ENCODE measurements at places on chromosomes 6 and 20.
A peak's percentile ranks its signal among the peaks of the same experiment; 100 is the strongest.

- no peak for DNase-seq
Measured at GRCh38 chr6:25508051-25508450, 144.0 kb upstream of the SCGN start.

DNA sequence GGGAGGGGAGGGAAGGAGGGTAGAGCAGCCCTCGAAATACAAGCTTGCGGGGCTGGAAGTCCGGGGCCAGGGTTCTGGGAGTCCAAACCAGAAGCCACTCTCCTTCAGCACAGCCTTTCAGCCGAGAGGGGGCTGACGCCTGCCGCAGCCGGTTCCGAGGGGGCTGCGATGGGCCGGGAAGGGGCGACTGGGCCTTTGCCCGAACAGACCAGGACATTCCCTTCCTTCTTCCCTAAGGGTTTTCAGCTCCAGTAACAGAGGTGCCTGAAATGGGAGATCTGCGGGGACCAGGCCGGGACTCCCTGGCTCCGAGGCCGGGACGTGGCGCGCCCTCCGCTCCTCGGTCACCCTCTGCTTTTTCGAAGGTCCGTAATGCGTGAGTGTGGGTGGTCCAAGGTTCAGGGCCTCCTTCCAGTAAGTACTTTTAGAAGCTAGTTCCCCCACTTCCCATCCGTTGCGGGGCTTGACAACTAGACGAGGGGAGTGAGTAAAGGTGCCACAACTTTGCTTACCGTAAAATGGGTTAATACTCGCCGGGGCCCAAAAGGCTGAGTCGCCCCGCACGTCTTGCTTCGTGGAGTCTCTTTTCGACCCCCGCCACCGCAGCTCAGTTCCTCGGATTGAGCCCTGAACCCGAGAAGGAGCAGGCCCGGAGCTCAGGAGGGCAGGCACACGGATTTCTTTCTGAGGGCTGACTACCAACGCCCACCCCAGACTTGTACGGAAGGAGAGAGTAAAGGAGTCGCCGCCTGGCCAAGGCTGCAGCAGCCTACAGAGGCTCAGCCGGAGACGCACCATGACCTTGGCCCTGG, 2.9 kb upstream of the OLIG3 start:
- DNase-seq = no peak

- DNase-seq = no peak
Measured at GRCh38 chr6:112366695-112367553, 19.8 kb downstream of the RFPL4B start.

- no peak for DNase-seq
Measured at GRCh38 chr6:53020005-53020744, 25.1 kb upstream of the GSTA4 start.

GRCh38 chr6:167331565-167331964, 6.7 kb downstream of the TTLL2 start:
- DNase-seq = no peak

GRCh38 chr6:9138936-9139335, 703.6 kb upstream of the SLC35B3 start:
- DNase-seq = no peak

DNA sequence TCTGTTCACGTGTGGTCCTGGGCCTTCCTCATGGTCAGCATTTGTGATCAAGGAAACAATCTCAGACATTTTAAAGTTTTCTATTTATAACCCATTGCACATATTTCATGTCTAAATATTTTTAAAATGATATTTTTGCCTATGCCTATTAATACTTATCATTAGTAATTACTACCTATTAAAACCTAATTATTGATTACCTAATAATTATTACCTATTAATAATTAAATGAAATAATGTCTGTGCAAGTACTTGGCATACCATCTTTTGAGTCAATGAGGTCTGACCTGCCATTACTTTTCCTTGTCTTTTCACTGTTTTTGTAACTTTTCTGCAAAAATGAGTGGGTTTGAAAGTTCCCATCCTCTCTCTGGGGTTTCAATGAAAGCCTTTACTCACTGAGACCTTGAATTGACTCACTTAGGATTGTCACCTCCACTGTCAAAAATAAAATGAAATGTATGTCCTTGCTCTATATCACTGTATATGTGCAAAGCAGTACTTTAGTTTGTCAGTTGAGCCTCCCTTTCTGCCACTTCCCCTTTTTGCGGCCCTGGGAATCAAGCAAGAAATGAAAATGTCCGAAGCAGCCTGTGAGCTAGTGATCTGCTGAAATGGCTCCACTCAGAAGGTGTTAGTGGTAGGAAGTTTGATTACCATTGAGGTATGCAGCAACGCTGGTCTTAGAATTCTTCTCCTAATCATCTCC, 87.8 kb downstream of the L3MBTL3 start:
- no peak for DNase-seq

GRCh38 chr6:122129313-122130025, 270.0 kb upstream of the HSF2 start:
- DNase-seq = no peak

- DNase-seq = no peak
Measured at GRCh38 chr6:1176567-1176966, 135.3 kb upstream of the FOXQ1 start.

GRCh38 chr6:155364844-155365437, 50.7 kb upstream of the TFB1M start:
- DNase-seq = no peak

DNA sequence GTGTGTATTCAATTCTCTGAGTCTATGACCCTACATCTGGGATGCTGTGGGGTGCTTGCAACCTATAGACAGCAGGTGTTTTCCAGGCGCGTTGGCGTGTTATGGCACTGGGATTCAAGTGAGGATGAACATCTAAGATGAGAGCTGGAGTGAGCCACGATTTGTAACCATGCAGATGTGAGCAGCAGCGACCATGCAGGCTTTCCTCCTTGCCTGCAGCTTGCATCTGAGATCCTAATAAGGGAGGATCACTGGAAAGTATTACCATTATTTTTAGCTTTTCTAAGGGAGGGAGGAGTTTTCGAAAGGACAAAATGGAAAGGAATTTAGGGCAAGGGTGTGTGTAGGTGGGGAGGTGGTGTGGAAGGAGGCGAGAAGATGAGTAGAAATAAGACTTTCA, 216.7 kb downstream of the ATXN1 start:
- no peak for DNase-seq

DNA sequence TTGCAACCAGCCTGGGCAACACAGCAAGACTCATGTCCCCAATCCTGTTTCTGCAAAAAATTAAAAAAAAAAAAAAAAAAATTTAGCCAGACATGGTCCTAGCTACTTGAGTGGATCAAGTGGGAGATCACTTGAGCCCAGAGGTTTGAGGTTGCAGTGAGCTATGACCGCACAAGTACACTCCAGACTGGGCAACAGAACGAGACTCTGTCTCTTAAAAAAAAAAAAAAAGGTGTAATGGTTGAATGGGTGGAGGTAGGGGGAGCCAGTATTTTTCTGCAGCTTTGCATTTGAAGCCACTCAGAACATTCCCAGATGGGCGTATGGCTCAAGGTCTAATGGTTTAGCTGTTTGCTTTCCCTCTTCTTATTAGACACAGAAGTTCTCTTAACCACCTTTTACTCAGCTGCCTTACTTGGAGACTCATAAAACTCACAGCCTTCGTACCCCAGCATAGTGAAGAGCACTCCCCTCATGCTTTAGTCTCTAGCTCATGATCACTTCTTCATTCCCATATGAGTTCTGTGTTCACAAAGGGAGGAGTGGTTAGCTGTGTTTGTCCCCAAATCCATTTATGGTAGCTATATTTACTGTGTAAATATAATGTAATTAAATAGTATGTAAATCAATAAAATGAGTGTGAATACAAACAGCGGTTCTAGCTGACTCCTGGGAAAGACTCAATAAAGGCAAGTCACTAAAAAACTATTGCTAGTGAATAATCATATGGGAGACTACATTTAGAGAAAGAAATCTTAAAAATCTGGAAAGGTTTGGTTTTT, 9.0 kb downstream of the FKBP1A start:
- no peak for DNase-seq

DNA sequence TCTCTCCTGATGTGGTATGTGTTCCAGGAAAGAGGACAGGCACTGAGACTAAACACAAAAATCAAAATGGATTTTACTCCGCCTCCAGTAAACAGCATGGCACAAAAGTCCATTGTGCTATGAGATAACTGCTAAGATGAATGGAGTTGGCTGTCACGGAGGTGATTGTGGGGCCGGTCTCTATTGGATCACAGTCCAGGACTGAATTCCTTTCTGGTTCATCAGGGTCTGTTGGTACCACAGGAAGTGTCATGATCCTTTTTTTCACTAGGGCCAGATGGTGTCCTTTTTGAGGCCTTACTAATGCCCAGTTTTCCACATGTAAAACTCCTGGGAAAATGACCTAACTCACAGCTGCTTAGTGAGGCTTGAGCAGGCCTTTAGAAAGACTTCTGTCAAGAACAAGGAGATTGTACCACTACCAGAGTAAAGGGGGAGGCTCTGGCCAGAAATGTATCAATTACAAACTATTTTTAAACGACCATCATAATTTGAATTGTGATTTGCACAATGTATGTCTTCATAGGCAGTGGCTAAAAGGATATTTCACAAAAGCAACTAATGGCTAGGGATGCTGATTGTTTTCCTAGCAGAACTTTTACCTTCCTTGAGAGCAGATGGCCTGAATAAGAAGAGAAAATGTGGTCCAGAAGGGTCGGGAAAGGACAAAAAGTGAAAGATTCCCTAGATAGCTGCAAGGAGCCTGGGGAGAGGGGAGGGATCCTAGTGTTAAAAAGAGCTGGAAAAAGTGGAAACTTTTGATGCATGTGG, 192.2 kb upstream of the POU3F2 start:
- DNase-seq = no peak

GRCh38 chr20:51470907-51471411, 71.6 kb downstream of the NFATC2 start:
- no peak for DNase-seq

DNA sequence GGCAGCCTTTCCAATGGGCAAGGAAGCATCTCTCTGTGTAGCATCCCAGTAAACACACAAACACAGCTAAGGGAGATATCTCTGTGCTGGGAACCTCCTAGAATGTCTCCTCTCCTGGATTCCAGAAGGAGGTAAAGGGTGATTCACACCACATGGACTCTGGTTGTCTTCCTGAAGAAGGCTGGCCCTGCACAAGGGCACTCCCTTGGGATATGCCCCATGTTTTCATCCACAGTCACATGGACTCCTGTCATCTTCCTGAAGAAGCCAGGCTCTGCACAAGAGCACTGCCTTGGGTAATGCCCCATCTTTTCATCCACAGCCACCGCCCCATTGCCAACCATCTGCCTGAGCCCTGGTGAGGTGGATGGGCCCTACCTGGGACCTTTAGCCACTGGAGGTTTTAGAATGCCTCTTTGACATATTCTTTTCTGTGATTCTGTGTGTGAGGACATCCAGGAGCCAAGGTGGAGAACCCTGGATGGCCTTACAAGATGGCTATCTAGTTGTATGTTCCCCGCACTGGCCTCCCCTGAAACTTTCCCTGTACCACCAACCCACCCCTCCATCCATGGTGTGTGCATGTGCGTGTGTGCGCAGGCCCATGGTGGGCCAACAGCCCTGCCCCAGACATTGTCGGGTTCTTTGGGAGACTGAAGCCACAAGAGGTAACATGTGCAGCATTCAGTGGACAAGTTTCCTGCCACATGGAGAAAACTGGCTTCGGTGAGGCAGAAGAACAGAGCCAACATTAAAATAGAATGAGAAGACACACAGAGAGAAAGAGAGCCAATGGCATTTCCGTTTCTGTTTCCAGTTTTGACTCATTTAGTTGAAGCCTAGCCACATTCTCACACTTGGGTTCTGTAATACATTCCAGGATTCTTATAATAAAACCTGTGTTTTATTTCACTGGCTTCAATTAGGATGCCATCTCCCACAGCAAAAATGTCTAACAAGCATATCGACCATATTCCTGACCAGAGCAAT, 110.2 kb upstream of the CST7 start:
- no peak for DNase-seq

DNA sequence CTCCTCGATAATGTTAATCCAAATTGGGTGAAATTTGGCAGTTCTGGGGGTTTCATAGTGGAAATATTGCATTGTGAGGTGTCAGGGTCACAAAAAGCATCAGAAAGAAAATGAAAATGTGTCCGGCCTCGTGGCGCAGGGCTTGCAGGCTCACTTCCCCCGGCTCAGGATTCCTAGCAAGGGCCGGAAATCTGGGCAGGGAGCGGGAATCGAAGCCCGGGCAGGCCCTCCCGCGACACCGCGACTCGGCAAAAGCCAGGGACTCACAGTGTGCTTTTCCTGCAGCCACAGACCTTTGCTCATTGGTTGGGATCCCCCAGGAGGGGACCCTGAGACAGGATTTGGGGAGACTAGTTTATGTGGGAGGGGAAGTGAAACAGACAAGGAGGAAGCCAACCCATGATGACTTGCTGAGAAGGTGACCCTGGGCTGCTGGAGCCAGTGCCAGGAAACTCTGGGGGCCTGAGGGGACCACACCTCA, 847 bp upstream of the CD93 start:
- DNase-seq = peak; percentile 53

DNA sequence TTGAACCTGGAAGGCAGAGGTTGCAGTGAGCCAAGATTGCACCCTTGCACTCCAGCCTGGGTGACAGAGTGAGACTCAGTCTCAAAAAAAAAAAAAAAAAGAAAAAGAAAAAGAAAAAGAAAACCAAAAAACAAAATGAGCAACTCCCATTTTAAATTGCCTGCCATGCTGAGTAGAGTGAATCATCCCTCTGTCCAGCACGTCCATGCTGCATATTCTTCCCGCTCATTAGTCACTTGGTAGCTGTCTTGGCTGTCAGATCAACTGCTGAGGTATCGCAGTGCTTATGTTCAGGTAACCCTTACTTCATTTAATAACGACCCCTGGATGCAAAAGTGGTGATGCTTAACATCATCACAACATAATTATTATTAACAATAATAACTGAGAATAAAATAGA, 72.6 kb upstream of the RNF24 start:
- no peak for DNase-seq

DNA sequence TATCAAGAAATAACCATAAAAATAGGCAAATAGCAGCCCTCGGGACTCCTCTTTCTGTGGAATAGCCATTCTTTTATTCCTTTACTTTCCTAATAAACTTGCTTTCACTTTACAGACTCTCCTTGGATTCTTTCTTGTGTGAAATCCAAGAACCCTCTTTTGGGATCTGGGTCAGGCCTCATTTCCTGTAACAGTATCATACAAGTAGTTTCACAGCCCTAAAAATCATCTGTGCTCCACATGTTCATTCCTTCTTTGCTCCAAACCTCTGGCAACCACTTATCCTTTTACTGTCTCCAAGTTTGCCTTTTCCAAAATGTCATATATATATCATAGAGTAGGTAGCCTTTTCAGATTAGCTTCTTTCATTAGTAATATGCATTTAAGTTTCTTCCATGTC, 13.5 kb upstream of the NT5E start:
- DNase-seq = no peak

- DNase-seq = no peak
Measured at GRCh38 chr20:45432294-45432693, 16.4 kb downstream of the PIGT start.

- peak; percentile 34 for DNase-seq
Measured at GRCh38 chr6:4776493-4777393, 539 bp downstream of the CDYL start.

DNA sequence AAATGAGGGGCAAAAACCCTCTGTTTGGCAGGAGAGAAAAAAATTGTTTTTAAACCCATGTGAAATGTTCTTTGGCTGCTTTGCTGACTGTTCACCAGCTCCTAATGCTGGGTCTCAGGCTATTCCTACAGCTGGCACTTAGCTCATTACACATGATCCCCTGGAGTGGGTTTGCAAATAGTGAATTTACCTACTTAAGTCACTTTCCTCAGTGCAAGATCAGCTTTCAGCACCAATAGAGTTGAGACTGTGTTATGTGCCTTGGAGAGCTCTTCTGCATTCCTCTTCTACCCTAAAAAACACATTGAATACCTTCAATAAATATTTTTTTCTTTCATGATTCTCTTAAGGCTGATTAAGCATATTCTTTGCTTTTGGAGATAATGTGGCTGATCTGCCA, 58.4 kb upstream of the PRDM1 start:
- no peak for DNase-seq

- no peak for DNase-seq
Measured at GRCh38 chr6:5464099-5464885, 203.0 kb downstream of the FARS2 start.

All from inflammatory macrophage treated with lipopolysaccharide for 1 hour (primary cell).